ENCODE measurements at places on chromosomes 1 and 21. TPM values are rescaled to one million over a fixed set of nuclear protein-coding genes. Genes with fewer than 3 reads are reported as not detected.

- no peak for DNase-seq
Observed at GRCh38 chr1:206575894-206576737, 36.1 kb downstream of the EIF2D start.

GRCh38 chr1:82421782-82422181 is 621.0 kb downstream of the ADGRL2 start:
- DNase-seq, result no peak

DNA sequence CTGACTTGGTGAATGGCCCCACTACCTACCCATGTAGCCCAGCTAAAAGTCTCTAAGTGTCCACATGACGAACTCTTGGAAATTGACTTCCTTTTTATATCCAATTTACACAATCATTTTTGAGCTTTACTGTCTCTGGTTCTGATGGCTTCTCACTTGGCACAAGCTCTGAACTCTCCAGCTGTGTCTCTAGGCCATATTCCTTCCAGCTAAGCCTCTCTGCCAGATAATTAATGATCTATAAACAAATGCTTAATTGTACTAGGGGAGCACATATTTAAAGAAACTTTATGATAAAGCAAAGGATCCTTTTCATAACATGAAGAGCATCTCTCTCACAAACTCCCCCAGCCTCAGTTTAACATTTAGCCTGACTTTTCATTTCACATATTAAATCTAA is 16.3 kb upstream of the BEND5 start:
- no peak for DNase-seq

GRCh38 chr1:192626366-192627179 is 9.4 kb upstream of the RGS13 start:
- DNase-seq, result no peak

DNA sequence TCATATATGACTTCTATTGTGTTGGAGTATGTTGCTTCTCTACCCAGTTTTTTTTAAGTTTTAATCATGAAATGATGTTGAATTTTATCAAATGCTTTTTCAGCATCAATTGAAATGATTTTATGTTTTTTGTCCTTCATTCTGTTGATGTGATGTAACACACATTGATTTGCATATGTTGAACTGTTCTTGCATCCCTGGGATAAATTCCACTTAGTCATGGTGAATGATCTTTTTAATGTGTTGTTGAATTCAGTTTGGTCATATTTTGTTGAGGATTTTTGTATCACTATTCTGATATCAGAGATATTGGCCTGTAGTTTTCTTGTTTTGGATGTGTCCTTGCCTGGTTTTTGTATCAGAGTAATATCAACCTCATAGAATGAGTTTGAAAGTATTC is 46.6 kb upstream of the CD55 start:
- no peak for DNase-seq

- no peak for DNase-seq
Observed at GRCh38 chr1:146019231-146020057, 2.1 kb downstream of the HJV start.

GRCh38 chr1:20993716-20994575 is 182.8 kb downstream of the EIF4G3 start:
- no peak for DNase-seq

GRCh38 chr1:172515927-172516326 is 17.0 kb upstream of the SUCO start:
- DNase-seq, result no peak

GRCh38 chr1:109883248-109883955 is 27.2 kb upstream of the CSF1 start:
- no peak for DNase-seq

DNA sequence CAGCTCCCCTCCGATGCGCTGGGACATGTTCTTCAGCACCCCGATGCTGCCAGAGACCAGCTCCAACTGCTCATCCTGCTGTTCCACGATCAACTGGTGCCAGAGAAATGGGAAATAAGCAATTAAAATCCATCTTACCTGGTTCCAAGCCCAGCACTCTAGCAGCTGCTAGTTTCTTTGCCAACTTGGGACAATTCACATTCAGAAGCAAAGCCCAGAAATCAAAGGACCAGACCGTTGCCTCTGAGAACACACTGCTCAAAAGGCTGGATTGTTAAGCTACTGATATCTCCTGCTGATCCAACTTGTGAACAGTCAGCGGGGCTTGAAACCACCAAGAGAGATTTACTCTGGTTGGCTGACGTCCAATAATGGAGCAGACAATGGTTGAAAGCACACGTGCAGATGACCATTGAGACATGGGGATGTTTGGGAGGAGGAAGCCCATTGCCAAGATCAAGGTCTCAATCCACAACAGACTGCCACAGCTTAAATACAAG is 34.4 kb downstream of the STX6 start:
- DNase-seq, result no peak

GRCh38 chr1:36366091-36366661 is 19.5 kb downstream of the STK40 start:
- no peak for DNase-seq

DNA sequence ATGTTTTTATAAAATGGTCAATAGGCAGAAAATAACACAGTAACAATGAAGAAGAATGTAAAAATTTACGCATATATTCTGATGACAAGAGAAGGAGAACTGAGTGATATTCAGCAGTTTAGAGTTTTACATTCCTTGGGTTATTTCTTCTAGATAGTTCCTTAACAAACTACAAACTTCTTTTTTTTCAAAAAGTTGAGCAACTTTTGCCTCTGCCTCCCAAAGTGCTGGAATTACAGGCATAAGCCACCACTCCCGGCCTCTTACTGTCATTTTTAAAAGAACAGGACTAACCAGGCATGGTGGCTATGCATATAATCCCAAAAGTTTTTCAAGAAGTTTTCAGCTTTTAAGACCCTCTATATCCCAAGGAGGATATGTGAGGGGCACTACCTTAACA is 32.9 kb downstream of the ARNT start:
- DNase-seq, result no peak

DNA sequence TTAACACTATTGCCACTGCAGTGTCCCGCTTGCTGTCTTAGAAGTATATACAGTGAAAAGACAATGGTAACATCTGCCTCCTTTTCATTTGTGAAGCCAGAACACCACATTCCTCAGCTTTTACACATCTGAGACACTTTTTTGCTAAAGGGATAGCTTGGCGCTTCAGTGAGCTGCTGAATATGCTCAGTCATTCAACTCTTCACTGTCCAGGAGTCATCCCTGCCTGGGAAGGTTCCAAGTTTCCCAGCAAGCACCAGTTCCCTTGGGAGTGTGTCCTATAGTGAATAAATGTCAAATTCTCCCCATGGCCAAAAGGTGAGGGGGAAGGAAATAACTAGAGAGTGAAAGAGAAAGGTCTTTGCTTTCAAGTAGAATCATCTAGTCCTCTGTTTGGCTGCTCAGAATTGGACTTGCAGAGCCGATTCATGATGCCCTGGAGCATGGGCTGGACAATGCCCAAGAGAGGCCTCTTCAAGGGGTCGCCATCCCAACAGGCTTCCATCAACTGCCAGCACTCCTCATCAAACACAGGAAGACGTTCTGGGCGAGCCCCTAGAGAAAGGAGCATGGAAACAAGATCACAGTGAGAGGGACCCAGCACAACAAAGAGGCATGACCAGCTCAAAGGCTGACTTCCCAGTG is 25.5 kb upstream of the RBBP5 start:
- no peak for DNase-seq

DNA sequence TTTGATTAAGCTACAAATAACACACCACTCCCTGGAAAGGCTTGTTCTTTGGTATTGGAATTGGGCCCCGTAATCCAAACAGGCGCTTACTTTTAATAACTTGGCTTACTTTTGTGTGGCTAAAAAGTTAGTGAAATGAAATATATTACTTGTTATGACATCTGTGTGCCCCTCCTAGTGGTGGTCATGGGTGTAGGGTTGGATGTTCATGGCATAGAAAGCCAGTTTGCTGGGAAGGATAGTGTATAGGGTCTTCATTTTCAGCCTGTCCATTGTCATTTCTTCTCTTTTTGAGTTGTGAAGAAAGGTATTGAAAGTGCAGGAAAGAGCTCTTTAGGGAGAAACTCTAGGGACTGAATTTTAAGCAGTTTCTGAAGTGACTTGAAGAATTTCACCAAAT is 5.9 kb downstream of the CDC14A start:
- no peak for DNase-seq

DNA sequence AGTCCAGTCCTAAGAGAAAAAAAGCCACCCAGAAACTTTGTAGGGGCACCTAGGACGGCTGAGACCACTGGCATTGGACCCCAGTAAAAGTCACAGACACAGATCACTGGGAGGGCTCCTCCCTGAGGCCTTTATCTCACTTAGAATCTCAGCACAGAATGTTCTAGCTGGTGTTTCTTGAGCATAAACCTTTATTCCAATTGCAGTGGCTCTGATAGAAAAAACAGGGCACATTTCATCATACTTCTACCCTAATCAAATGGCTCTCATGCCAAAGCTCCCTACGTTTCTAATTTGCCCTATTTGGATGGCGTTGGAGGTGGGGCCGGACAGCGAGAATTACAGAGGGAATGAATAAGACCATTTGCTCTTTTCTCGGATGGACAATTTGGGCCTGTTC is 53.8 kb downstream of the NGF start:
- no peak for DNase-seq

DNA sequence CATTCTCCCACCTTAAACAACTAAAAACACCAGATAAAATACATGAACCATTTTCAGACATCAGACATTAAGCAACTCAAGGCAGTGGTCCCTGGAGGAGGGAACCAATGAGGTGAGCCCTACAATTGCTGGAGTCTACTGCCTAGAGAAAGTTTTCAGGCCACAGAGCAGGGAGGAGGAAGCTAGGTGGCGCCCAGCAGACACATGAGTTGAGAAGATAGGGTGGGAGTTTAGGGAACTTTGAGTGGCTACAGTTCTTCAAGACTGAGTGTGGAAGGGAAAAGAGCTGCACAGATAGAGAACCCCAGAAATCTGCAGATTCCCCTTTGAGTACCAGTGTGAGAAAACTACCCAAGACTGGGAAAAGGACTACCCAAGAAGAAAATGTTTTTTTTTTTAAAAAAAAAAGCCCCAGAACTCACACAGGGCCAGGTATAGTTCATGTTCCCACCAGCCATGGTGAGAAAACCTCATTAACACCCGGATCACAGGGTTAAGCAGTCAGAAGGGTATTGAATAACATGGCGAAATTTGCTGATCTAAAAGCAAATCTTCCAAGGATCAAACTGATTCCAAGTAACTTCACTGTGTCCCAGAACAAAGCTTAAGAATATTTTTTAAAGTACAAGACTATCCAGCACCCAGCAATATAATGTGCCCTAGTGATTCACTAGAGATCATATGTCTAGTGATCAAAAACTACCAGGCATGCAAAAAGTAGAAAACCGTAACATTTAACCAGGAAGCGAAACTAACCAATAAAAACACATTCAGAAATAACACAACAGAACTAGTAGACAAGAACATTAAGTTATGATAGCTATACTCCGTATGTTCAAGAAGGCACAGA is 12.0 kb downstream of the ALDH9A1 start:
- DNase-seq, result no peak

DNA sequence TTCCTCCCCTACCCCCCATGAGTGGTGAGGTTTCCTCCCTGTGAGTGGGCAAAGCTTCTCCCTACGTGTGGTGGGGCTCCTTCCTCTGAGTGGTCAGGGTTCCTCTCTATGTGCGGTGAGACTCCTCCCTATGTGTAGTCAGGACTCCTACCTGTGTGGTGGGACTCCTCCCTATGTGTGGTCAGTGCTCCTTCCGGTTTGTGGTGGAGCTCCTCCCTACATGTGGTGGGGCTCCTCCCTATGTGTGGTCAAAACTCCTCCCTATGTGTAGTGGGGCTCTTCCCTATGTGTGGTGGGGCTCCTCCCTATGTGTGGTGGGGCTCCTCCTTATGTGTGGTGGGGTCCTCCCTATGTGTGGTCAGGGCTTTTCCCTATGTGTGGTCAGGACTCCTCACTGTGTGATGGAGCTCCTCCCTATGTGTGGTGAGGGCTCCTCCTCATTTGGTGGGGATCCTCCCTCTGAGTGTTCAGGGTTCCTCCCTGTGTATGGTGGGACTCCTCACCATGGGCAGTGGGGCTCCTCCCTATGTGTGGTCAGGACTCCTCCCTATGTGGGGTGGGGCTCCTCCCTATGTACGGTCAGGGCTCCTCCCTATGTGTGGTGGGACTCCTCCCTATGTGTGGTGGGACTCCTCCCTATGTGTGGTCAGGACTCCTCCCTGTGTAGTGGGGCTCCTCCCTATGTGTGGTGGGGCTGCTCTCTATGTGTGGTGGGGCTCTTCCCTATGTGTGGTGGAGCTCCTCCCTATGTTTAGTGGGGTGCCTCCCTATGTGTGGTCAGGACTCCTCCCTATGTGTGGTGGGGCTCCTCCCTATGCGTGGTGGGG is 29.1 kb downstream of the PRSS38 start:
- DNase-seq, result no peak

DNA sequence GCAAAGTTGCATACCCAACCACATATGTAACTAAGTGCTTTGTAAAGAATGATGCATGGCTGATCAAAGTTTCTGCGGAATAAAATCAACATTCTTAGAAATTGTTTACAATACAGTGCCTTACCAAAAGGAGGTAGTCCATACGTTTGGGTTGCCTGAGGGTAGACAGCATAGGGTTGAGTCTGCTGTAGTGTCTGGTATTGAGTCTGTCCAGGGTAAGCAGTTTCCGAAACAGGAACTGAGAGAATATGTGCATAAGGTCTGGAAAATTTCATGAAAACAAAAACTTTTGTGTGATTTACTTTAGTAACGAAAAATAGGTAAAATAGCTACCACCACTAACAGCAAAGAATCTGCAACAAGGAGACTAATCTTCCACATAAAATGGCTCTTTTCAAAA is 53.0 kb downstream of the EYA3 start:
- DNase-seq, result no peak

DNA sequence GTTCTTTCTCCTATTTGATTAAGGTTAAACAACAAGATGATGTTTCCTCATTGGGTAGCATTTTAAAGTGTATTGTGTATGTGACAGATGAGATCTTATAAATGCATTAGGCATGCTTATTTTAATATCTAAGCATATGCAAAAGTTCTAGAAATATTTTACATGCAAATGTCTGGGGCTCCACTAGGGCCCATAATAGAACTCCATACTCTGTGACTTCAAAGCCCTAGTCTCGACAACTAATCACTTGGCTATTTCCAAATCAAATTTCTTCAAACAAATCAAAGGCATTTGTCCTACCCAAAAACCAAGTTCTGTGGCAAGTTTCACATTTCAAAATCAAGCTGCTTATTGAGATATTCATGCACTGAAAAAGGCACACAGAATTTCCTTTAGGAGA is 385.6 kb upstream of the ST6GALNAC5 start:
- DNase-seq, result no peak

ETV3 gene
- total RNA-seq, result 32.6 TPM

TMPRSS3 gene
- total RNA-seq, result 0.69 TPM

MMP23B gene
- total RNA-seq, result 8.7 TPM

BARHL2 gene
- not detected for total RNA-seq

OR2T33 gene
- not detected for total RNA-seq

CRABP2 gene
- 0.38 TPM for total RNA-seq

TMEM54 gene
- total RNA-seq, result 426 TPM

OLFML2B gene
- 29.6 TPM for total RNA-seq

FNDC10 gene
- 3.1 TPM for total RNA-seq

TEX38 gene
- total RNA-seq, result not detected

All from mucosa of descending colon (tissue), 3 donors.